Prostate gland (tissue), 2 donors: ENCODE measurements at places on chromosomes 1 and 21.

DNA sequence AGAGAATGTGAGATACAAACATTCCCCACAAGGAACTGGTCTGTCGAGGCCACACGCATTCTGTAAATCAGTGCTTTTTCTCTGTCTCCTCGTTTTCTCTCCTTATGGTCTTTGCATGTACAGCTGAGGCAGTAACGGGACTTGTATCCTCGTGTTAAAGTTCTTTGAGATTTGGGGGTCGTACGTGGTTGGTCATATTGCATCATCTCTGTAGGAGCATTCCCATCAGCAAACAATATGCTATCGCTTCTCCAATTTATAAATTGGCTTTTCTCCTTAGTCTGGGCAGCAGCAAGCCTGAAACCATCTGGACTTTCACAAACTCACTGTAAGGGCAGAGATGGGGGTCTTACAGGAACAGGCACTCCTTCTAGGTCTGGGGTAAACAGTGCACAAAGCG is 13.0 kb upstream of the TRIM17 start:
- DNase-seq = no peak
- no peak overlapping the region for H3K4me3 ChIP-seq
- H3K27me3 ChIP-seq = peaks cover 2% of the 10 kb centered on the region
- no peaks in the 10 kb centered on the region for H3K36me3 ChIP-seq
- no peak overlapping the region for H3K27ac ChIP-seq

GRCh38 chr1:77825131-77825709 is 45.8 kb downstream of the MIGA1 start:
- no peak overlapping the region for H3K27ac ChIP-seq
- no peak overlapping the region for H3K4me3 ChIP-seq
- no peaks in the 10 kb centered on the region for H3K27me3 ChIP-seq

GRCh38 chr1:76928522-76928921 is 61.2 kb downstream of the ST6GALNAC5 start:
- no peak for DNase-seq
- no peaks in the 10 kb centered on the region for H3K27me3 ChIP-seq
- no peaks in the 10 kb centered on the region for H3K4me1 ChIP-seq
- H3K27ac ChIP-seq = no peak overlapping the region
- H3K36me3 ChIP-seq = no peaks in the 10 kb centered on the region
- H3K4me3 ChIP-seq = no peak overlapping the region

- DNase-seq = peak; percentile 13
- H3K4me3 ChIP-seq = peak overlapping the region; percentile 33
- peak overlapping the region; percentile 77 for H3K27ac ChIP-seq
- no peaks in the 10 kb centered on the region for H3K4me1 ChIP-seq
Measured at GRCh38 chr1:7705048-7705907, 65.8 kb upstream of the VAMP3 start.

DNA sequence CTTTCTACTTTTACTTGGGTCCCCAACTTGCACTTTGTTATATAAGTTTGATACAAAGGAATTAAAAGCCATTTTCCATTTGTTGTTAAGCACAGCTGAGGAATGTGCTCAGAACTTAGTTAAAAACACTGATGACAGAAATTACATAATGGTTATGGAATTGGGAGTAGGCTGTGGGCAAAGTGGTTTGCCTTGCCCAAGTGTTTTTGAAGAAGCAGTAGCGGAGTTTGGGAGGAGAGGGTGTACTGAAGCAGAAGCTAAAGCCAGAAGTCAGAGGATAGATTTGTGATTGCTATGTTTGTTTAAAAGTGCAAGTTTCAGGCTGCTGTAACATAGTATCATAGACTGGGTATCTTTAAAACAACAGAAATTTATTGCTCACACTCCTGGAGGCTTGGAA is 391.8 kb downstream of the DUSP10 start:
- no peaks in the 10 kb centered on the region for H3K4me1 ChIP-seq
- no peak for DNase-seq
- H3K36me3 ChIP-seq = no peaks in the 10 kb centered on the region

DNA sequence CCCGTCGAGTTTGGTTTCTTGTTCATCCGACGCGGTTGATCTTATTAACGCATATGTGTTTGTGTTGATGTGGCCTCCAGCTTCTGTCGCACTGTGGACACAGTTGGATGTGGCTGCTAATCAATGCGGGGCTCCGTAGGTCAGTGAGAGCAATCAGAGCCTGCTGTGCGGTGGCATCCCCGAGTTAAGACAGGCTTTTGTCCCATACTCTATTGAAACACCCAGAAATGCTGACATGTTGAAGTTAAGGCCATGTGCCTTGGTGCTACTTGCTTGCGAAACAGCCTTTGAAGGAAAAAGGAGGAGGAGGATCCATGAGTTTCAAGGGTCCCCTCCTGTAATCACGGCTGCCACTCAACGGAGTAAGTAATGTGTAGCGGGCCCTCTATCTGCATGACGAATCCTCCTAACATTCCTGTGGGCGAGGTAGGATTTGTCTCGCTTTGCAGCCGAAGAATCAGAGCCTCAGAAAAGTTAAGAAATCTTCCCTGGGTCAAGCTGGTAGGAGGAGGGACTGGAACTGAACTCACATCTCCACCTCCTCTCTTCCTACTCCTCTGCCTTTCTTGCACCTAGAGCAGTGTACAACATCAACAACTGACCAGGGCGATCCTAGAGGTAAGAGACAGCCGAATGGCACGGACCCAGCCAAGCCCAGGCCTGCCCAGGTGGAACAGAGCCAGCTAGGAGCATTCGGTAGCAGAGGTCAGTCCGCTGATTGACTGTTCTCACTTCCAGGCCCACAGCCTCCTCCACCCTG is 19.5 kb downstream of the PDE9A start:
- H3K36me3 ChIP-seq = no peaks in the 10 kb centered on the region
- peaks cover 28% of the 10 kb centered on the region for H3K4me1 ChIP-seq
